Stimulated activated CD4-positive, alpha-beta T cell treated with anti-CD3 and anti-CD28 coated beads, Interleukin-1b, Interleukin-23, amount 100 ng/mL, for 48 hours (primary cell): ENCODE measurements at places on chromosomes 2 and 18.
A peak's percentile ranks its signal among the peaks of the same experiment; 100 is the strongest.

DNA sequence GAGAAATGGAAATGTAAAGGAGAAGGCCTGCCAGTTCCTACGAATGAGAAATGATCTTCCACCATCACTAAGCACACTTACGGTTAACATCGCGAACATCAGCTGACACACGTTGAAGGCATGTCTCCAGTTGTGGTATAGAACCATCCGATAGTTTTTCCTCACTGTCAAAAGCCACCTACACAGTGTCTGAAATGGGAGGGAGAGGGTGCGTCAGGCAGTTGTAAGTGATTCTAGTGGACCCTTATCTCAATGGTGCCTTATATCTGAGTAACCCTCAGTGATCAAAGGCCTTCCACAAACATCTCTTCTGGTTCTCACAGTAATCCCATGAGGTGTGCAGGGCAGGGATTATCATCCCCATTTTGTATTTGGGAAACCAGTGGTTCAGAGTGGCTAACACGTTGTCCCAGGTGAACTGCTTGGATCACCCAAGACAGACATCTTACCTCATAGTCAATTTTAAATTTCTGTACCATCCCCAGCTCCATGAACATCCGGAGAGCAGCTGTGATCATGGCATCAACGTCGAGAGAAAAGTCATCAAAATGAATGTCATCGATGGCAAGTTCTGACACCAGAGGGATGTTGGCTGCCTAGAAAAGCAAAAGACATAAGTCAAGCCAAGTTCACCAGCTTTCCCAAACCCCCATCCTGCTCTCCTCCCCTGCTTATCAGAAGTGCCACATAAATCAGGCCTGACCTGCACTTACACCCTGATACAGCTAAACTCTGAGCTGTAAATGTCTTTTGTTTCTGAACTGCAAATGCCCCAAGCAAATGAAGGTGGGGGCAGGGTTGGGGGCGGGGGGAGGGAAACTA is 335.2 kb downstream of the AGPS start:
- DNase-seq, result no peak

GRCh38 chr2:177771191-177771590 is 301.4 kb downstream of the PDE11A start:
- DNase-seq, result no peak

GRCh38 chr18:2871111-2871720 is 24.4 kb downstream of the EMILIN2 start:
- DNase-seq, result no peak

GRCh38 chr2:112656679-112657078 is 10.9 kb downstream of the SLC20A1 start:
- DNase-seq, result no peak

DNA sequence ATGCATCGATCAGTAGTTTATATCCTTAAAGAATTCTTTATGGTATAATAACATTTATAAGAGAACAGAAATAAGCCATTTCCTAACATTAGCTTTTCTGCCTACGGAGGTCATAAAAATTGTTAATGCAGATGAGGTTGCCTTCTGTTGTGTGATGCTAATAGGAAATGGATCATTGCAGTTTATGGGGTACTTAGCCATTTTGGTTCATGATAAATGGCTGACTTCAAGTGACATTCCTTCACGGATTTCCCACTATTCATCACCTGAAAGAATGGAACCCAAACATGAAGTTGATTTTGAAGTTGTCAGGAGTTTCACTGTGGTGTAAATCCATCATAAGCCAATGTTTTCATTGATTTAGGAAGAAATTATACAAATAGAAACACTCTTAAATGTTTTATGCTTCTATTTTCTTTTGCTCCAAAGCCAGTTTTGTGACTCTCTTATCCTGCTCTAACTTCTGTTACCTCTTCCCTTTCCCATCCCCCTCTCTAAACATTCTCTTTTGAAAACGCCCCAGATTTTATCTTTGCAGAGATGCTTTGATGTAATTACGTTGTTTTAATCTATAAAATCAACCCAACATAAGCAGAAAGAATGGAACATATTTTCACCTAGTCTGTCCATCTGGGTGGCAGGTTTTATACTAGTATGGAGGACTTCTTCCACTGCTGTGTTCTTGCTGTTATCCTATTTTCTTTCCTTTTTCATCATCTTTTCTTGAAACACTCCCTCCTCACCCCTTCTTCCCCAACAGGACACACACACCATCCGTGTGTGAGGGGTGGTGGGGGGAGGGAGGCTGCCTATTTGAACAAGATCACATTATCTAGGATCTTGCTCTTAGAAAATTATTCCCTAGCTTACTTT is 58.2 kb downstream of the GREB1L start:
- no peak for DNase-seq

DNA sequence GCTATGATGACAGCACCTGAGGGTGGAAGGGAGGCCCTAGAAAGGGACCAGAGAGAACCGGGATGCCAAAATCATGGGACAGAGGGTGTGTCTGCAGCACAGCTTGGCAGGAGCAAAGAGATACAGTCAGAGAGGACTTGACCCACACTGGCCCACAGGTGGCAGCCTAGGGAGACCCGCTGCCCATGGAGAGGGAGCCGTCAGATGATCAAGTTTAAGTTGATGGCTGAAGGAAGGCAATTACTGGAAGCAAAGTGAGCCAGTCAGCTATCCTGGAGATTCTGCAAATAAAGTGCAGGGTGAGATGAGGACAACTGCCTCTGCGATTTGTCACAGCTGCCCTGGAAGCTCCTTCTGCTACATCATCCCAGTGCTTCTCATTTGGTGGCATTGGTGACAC is 74.0 kb downstream of the CMPK2 start:
- DNase-seq, result no peak

GRCh38 chr2:67213270-67213670 is 183.9 kb upstream of the ETAA1 start:
- DNase-seq, result no peak

DNA sequence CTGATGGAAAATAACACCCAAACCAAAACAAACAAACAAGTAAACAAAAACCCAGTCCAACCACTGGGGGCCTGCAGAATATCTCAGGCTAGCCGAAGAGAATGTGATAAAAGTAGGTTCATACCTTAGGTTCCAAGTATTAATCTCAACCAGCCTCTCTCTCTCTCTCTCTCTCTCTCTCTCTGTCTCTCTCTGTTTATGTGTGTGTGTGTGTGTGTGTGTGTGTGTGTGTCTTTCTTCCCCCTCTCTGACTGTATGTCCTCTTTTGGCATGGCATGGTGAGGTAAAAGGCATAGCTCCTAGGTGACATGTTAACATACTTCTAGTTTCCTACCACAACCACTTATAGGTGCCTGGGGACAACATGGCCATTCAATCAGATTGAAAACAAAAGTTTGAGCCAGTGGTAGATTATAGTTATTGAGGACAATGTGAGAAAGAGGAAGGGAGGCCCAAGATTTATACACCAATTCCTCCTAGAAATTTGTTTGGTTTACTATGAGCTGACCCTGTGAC is 93.0 kb downstream of the SETBP1 start:
- DNase-seq, result no peak

- DNase-seq, result no peak
These were observed 109.8 kb downstream of the PARD3B start for GRCh38 chr2:204655101-204655500.

DNA sequence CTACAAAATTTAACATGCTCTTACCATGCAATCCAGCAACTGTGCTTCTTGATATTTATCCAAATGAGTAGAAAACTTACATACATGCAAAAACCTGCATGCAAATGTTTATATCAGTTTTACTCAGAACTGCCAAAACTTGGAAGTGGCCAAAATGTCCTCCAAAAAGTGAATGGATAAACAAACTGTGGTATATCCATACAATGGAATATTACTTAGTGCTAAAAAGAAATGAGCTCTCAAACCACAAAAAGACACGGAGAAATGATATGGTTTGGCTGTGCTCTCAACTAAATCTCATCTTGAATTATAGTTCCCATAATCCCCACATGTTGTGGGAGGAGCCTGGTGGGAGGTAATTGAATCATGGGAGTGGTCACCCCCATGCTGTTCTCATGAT is 267.2 kb downstream of the ZEB2 start:
- no peak for DNase-seq

- no peak for DNase-seq
These were observed 2.3 kb downstream of the EML4 start for GRCh38 chr2:42171396-42171980.

GRCh38 chr2:66344087-66344663 is 90.8 kb upstream of the MEIS1 start:
- no peak for DNase-seq

- peak; percentile 34 for DNase-seq
These were observed 136.9 kb upstream of the CAB39 start for GRCh38 chr2:230575642-230576324.

GRCh38 chr2:157466764-157467163 is 22.9 kb upstream of the CYTIP start:
- DNase-seq, result peak; percentile 65

- DNase-seq, result peak; percentile 52
These were observed 81.5 kb downstream of the PRPF40A start for GRCh38 chr2:152635635-152636298.

DNA sequence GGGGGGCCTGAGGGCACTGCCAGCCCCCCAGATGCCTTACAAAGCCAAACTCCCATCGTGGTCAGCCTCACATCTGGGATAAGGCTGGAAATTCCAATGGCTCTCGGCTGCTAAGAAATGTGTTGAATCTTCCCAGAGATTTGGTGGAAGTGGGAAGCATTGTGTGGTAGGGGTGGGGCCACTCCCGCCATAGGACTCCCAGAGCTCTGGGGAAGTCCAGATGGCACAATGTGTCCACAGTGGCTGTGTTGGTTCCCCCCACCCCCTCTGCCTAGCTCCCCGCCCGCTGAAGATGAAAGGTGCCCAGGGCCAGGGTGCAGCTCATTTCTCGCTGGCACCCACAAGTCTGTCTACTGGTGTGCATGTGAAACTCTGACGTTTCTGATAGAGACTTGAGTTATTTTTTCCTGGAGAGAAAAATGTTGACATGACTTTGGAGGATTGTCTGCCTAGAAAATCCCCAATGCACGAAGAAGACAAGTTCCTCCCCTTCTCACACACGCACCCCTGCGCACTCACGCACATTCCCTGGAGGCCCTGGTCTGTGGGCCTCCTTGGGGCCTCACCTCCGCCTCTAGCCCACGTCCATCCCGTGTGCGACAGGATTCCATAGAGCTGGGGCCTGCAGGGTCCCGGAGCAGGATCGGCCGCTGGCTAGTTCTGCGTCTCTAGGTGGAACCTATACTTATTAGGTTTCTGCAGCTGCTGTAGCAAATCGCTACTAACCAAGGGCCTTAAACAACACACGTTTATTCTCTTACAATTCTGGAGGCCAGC is 199.1 kb downstream of the ZFP36L2 start:
- no peak for DNase-seq

DNA sequence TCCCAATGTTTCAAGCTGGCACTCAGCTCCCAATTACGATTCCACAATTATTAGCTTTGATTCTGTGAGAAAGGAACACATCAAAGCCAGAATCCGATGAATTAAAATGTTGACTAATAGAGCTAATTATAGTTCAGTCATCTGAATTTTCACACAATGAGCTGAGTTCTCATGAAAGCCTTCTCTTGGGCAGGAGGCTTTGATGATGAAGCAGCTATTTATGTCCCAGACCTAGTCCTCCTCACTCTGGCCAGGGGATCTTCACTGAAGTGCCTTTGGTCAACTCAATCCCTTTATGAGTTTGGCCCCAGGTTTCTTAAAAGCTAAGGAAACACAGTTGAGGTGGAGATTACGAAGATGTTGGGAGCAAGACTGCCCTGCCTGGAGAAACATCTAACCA is 74.7 kb upstream of the PPM1B start:
- no peak for DNase-seq

- no peak for DNase-seq
These were observed 531.4 kb downstream of the TMEM182 start for GRCh38 chr2:103293067-103293741.

DNA sequence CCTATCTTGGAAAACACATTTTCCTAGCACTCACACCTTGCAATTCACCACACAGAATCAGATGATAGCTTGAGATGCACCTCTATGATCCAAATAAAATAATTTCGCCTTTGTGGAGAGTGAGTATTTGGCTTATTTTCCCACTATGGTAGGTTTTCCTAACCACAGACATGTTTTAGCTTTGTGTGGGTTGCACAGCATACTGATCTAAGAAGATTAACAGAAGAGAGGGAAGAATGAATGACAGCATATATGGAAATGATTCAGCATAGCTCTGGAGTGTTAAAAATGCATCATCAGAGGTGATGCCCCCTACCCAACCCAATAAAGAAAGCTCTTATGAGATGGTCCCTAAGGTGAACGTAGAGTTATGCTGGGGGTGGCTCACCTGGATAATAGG is 72.5 kb downstream of the GCA start:
- no peak for DNase-seq

- DNase-seq, result no peak
These were observed 259.8 kb upstream of the APCDD1 start for GRCh38 chr18:10194592-10194991.

- DNase-seq, result no peak
These were observed 45.5 kb downstream of the KCMF1 start for GRCh38 chr2:85016446-85016845.

DNA sequence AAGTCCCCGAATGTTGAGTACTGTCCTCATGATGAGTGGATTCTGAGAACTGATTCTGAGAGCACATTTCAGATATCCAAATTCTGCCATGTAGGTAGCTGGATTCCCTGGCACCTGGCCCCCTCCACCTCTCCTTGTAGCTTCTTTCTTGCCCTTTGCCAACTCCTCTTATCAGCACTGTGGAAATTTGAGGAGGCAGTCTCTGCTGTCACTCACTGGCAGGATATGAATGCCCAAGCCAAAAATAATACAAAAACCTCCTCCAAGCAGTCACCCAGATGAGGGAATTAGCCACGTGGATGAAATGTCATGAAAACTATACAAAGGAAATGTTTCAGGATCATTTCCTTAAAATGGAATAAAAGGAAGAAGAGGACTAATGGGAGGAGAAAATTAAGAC is 276.8 kb downstream of the SETBP1 start:
- DNase-seq, result no peak

DNA sequence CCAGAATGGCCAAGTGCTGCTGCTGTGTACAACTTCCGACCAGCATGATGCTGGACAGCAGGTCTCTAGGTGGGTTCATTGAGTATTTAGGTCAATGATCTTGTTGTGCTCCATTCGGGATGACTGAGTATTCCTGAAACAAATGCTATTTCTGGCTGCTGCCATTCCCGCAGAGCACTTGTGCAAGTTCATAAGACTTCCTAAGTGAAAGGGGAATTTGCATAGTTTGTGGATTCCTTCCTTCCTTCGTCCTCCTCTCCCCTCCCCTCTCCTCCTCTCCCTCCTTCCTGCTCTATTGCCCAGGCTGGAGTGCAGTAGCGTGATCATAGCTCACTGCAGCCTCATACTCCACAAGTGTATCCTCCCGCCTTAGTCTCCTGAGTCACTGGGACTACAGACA is 40.4 kb downstream of the LDLRAD4 start:
- no peak for DNase-seq

DNA sequence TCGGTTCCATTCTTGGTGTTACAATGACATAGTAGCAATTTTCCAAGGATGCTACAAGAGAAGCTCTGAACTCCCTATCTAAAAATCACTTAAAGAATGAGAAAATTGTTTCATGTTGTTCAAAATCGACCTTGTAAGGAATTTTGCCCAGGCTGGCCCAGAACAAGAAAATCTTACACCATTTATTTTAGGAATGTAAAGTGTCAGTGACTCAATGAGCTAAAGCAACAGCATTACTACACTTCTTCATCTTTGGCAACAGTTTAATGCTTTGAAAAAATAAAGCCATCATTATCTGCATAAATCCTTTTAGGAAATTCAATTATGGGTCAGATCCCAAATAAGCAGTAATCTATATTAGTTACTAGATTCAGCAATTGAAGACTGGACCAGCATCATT is 38.6 kb downstream of the SLC25A12 start:
- DNase-seq, result no peak
